ENCODE measurements at places on chromosomes 7 and 10. TPM values are rescaled to one million over a fixed set of nuclear protein-coding genes. Genes with fewer than 3 reads are reported as not detected.

Gene EBLN1
- total RNA-seq: not detected

DNA sequence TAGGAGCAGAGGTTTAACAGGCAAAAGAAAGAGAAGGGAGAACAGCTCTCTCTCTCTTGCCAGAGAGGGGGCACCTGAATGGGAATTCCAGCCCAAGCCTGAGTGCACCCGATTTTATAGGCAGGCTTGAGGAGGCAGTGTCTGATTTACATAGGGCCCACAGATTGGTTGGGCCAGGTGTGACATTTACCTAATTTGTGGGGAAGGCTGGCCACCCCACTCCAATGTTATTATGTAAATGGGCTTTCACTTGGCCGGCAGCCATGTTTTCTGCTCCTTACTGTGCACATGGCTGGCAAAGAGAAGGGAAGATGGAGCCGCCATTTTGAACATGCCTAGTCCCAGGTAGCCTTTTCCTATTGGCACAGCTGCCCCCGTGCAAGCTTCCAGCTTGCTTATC, 735.5 kb upstream of the AUTS2 start:
- DNase-seq: no peak

DNA sequence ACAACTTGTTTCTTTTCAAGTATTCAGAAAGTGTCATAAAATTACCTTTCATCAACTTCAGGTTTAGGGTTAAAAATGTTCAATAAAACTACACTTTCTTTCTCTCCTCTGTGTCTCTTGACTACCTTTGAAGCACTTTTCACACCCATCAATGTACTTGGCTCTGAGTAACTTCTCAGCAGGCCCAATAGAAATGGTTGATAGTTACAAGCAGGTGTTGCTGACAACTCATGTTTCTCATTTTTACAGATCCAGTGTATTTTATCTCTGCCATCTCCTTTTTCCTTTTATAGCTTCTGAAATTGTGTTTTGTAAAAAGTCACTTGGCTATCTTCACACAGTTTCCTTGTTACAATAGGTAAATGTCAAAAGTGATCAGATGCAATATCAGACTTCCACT, 348.0 kb downstream of the PHTF2 start:
- no peak for DNase-seq

DNA sequence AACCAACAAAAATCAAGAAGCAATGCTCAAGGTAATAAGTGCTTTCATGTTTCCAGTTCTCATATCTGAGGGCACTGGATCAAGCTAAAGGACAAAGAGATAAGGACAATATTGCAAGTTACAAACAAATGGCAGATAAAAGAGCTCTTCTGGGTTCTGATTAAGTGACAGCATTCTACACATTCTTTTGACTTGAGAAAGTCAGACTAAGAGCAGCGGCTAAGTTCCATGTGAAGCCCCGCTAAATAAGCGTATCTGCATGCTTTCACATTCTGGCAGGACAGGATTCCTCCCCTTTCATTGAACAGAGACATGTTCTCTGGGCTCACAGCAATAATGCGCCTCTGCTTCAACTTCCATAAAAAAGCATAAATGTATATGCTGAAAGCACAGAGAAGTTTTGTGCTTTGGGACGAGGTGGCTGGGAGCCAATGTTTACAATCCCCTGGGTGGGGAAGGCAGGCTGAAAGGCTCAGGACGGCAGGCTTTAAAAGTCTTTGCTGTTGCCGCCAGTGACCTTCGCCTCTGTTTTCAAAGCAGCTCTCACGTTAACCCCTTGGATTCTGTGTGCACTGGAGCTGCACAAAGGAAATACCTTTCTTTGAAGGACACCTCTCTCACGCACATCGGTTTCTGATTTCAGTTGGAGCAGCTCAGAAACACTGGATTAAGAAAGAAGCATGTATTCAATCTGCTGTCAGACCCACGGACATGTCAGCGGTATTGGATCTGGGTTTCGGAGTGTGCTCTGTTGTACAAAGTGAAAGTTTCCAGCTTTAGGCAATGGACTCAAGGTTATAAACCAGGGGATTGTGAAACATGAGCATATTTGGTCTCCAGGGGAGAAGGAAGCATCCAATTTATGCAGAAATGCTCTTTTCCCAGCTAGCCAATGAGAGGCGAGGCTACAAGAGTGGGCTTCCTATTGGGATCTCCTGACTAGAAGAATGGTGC, 105.4 kb upstream of the FAM133B start:
- no peak for DNase-seq

Gene SLC16A12
- 4.8 TPM for total RNA-seq

Gene VTI1A
- total RNA-seq: 53.7 TPM
